ENCODE measurements at places on chromosomes 1 and 21.

DNA sequence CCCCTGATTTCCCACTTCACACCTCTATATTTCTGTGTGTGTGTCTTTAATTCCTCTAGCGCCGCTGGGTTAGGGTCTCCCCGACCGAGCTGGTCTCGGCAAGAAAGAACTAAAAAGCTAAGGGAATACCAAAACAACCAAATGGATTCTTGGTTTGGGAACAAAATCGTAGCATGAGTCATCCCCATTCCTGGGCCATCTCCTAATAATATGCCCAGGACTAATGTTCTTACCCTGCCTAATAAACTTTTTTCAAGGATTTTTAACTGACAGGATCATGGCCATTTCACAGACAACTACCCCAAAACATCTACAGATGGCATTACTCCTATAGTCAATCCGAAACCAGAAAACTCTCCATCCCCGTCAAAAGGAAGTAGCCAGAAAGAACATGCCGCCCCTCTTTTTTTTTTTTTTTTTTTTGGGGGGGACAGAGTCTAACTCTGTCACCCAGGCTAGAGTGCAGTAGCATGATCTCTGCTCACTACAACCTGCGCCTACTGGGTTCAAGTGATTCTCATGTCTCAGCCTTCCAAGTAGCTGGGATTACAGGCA is 4.1 kb upstream of the HPDL start:
- no peak for DNase-seq

- DNase-seq, result no peak
These were observed 112.1 kb downstream of the ST6GALNAC3 start for GRCh38 chr1:76186554-76187170.

DNA sequence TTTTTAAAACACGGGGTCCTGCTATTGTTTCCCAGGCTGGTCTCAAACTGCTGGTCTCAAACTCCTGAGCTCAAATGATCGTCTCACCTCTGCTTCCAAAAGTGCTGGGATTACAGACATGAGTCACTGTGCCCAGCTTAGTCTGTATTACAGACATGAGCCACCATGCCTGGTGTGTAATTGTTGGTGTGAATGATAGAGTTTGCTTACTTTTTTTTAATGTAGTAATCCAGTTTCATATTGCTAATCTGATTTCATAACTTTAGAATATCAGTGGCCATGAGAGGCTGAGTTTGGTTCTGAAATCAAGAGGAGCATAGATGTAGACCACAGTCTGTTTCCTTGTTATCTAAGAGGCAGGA is 3.4 kb downstream of the EPB41 start:
- no peak for DNase-seq

DNA sequence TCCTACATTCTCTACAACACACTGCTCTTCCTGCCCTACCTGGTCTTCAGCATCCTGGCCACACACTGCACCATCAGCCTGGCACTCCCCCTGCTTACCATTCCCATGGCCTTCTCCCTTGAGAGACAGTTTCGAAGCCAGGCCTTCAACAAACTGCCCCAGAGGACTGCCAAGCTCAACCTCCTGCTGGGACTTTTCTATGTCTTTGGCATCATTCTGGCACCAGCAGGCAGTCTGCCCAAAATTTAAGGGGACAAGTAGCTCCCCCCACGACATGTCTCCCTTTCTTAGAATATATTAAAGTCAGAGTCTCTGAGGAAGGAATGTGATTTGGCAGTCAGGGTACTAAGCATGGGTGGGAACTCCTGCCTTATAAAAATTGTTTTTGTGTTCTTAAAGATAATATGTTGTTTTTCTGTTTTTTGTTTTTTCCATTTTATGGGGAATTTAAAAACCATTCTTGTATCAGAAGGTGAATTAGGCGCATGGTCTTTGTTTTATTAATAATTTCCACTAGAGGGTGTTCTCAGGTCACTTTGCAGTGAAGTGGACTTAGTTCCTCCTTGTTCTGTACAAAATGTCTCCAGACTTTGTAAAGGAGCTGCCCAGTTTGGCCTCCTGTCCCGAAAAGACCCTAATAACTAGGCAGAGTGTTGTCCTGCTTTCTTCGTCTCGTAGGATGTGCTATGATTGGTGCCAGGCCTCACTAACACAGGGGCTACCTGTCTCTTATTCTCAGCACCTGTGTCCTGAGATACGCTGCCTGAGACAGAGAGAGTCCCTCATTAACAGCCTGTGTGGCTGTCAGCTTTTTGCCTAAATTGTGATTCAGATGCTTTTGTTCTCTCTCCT is 13.1 kb downstream of the UBIAD1 start:
- DNase-seq, result peak; percentile 40

DNA sequence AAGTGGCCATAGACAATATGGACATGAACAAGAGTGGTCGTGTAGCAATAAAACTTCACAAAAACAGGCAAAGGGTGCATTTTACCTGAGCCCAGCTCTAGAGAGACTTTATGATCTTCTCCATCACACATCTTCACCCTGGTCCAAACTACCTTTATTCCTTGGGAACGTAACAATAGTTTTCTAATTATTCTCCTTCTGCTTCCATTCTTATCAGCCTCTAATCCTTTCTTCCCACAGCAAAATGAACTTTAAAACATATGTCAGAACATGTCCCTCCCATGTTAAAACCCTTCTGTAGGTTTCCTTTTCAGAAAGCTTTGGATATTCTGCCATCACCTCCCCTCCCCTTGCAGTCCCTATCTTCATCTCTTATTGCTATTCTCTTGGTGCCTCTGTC is 395.2 kb upstream of the PLXNA2 start:
- no peak for DNase-seq

DNA sequence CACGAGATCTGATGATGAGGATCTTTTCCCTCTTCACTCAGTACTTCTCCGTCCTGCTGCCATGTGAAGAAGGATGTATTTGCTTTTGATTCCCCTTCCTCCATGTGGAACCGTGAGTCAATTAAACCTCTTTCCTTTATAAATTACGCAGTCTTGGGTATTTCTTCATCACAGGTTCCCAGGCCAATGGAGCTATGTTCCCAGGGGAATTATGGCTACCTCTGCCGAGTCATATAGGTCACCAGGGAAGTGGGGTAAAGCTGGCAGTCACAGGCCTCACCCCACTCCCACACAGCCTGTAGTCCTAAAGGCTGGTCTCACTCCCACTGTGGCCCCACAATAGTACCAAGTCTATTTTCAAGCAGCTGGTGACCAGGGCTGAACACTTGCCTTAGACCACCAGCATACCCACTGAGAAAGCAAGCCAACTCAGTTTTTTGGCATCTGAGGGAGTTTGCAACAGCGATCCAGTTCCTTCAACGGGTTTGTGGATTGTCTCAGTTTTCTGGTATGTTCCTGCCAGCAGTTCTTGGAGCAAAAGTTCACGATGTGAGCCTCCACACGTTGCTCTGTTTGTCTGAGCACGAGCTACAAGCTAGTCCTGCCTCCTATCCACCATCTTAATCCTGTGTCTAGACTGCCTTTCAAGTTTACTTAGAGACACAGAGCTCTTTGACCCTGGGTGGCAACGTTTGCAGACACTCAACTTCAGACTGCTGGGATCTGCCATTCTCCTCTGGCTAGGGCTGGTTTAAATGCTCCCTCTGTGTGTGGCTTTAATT is 104.5 kb downstream of the CENPF start:
- DNase-seq, result no peak

- DNase-seq, result no peak
These were observed 17.6 kb upstream of the VPS45 start for GRCh38 chr1:150049926-150050325.

DNA sequence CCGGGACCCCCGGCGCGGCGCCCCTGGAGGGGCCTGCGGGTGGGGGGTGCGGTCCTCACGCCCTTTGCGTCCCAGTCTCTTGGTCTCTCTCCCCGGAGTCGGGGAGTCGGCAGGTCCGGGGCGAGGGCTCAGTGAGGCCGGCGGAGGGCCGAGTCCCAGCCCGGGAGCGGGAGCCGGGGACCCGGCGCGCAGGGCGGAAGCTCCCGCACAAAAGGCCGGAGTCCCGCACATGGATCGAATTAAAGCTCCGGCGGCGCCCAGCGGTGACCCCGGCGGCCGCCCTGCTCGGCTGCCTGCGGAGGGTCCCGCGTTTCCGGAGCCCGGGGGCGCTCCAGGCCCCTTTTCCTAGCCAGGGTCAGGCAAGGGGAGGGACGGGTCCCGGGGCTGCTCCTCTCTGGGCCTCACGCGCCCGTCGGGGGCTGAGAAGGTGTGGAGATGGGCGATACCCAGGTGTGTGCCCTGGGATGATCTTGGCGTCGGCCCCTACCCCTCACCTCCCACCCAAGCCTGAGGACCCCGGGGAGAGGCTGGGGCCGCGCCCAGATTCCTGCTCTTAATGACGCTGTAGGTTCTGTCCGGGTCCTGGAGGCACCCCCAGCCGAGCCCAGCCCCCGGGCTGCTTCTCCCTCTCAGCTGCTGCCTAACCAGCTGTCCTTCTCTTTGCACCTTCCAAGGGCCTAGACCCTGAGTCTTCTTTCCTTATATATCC is 512 bp downstream of the FBLIM1 start:
- peak; percentile 41 for DNase-seq

DNA sequence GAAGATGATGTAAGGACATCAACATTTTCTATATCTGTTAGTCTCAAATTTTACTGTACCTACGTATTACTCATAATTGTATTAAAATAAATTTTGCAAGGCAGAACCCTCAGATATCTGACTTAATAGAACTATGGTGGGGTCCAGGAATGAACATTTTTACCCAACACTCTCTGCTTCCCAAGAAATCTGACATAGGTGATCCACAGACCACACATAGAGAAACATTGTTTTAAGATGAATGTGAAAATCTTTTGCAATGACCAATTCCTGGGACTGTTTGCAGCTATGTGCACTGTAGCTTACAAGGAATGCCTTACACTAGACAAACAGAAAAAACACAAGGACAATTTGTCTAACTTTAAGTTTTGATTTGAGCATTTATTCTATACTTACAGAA is 645.6 kb upstream of the ADGRL2 start:
- peak; percentile 56 for DNase-seq

DNA sequence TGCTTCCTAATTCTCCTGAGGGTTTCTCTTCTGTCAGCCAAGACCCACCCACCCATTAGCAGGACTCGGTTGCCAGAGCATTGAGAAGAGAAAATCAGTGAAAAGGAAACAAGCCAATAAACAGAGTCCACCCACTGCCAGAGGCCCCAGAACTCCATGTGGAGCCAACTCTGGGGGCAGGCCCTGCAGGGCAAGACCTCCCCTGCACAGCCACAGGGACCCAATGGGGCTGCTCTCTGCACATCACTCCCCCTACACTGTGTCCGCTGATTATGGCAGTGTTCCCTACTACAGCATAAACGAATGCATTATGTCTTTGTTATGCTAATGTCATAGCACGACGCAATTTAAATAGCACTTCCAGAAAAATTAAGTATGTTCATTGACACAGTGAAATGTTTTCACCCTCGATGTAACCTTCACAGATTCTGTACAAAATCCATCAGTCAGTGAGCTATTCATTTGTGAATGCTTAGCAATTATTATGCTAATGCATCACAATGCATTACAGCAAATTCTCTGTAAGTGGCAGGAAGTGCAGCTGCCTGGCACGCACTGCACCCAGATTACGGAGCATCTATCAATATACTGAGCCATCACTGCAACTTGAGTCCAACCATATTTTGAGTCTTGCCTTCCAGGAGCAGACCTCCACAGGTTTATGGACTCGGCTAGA is 56.4 kb downstream of the GRIK3 start:
- no peak for DNase-seq

DNA sequence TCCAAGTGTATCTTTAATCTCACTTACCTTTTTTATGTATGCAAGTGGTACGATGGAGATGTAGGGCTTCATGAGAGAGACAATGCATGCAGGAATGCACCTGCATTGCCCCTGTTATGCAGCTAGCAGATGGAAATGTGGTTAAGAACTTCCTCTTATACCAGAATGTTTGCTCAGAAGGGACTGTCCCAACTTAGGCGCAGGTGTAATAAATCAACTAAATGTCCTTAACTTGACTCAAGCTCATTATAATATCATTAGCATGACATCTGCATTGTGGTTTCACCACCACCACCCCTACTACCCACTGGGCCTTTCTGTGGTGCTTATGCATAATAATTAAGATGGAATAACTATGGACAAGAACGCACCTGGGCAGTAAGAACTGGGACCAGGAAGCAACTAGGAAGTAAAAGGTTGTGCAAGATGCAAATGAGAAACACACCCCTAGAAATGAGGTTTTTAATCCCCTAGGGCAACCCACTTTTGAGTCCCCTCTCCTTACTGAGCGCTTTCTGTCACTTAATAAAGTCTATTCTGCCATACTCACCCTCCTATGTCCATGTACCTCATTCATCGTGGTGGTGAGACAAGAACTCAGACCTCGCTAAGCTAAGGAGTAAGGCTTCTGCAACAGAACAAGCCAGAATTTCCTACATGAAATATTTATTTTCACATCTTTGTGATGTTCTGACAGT is 1103.3 kb upstream of the B3GALT2 start:
- no peak for DNase-seq

- DNase-seq, result no peak
These were observed 58.8 kb upstream of the C1orf115 start for GRCh38 chr1:220631238-220631815.

GRCh38 chr1:205141236-205142101 is 19.7 kb upstream of the RBBP5 start:
- peak; percentile 88 for DNase-seq

- no peak for DNase-seq
These were observed 46.6 kb downstream of the NTNG1 start for GRCh38 chr1:107187399-107187798.

DNA sequence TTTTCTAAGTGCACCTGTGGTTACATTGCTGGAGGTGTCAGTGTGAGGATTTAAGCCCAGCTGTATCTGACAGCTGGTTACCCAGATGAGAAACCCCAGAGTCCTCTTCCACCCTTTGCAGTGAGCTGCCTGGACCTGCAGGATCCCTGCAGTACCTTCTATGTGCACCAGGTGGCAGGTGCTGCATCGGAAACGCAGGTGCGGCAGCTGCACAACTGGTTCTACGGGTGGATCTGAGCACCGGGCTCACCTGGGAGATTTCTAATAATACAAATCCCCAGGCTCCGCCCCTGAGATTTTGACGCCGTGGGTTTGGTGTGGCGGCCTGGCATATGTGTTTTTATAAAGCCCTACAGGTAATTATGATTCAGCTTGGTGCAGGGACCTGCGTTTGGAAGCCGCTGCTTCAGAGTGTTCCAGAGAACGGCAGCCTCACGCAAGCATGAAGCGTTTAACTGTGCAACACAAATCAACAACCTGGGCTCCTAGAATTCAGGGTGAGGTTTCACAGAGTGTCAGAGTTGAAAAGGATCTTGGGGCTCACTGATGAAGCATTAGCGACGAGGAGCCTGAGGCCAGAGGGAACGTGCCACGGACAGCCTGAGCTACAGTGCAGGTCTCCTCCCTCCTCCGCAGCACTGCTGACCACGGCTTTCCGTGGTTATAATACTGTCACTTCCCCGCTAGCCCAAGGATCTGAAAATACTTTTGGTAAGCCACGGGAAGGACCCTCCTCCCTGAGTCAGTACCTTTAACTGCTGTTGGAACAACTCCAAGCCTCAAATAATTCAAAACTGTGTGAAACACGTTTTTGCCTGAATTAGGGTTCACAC is 96.7 kb upstream of the TRABD2B start:
- DNase-seq, result peak; percentile 52

GRCh38 chr21:45518742-45519141 is 23.5 kb downstream of the SLC19A1 start:
- DNase-seq, result no peak

All from cardiac muscle cell (in vitro differentiated cells and primary cell).